Stomach (tissue), 19 donors: ENCODE measurements at places on chromosomes 4 and X.

- no peaks in the 10 kb centered on the region for H3K36me3 ChIP-seq
- H3K4me3 ChIP-seq = no peak overlapping the region
- no peak overlapping the region for H3K27ac ChIP-seq
- no peak for DNase-seq
- no peaks in the 10 kb centered on the region for H3K27me3 ChIP-seq
- H3K4me1 ChIP-seq = no peaks in the 10 kb centered on the region
Measured at GRCh38 chr4:156193106-156193505, 239.4 kb upstream of the CTSO start.

- no peaks in the 10 kb centered on the region for H3K36me3 ChIP-seq
- no peaks in the 10 kb centered on the region for H3K4me1 ChIP-seq
- no peak for DNase-seq
- no peak overlapping the region for H3K27ac ChIP-seq
Measured at GRCh38 chr4:98204236-98204553, 57.0 kb upstream of the RAP1GDS1 start.

DNA sequence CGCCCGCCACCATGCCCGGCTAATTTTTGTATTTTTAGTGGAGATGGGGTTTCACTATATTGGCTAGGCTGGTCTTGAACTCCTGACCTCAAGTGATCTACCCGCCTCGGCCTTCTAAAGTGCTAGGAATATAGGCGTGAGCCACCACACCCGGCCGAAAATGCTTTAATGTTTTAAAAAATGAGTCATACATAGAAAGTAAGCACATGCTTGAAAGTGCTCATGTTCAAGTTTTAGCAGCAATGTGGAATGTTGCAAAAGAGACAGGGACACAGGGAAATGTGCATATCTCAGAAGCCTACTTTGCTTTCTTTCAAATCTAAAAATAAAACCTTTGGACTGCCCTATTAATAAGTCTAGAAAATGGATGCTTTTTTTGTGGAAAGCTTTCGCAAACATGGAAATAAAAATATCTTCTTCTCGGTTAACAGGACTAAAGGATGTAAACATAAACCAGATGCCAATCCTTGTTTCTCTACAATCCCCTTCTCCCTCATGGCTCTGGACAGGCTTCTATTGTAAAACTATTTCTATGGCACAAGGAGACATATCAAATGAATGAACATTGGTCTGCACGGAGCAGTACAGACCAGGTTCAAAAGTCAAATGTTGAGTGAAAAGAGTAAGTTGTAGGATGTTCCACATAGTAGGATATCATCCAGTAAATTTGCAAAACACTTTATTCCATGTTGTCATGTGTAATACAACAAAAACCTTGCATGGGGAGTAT, 15.0 kb downstream of the MECP2 start:
- peak overlapping the region; percentile 59 for H3K27ac ChIP-seq
- H3K4me3 ChIP-seq = no peak overlapping the region
- DNase-seq = no peak
- no peaks in the 10 kb centered on the region for H3K27me3 ChIP-seq
- peaks cover 12% of the 10 kb centered on the region for H3K4me1 ChIP-seq

GRCh38 chr4:10054571-10055041, 33.3 kb upstream of the SLC2A9 start:
- DNase-seq = no peak
- H3K27ac ChIP-seq = no peak overlapping the region
- no peaks in the 10 kb centered on the region for H3K4me1 ChIP-seq
- H3K36me3 ChIP-seq = no peaks in the 10 kb centered on the region
- no peaks in the 10 kb centered on the region for H3K27me3 ChIP-seq
- H3K4me3 ChIP-seq = no peak overlapping the region

- DNase-seq = no peak
- peaks cover 26% of the 10 kb centered on the region for H3K4me1 ChIP-seq
- no peaks in the 10 kb centered on the region for H3K27me3 ChIP-seq
Measured at GRCh38 chr4:86948276-86948675, 13.5 kb downstream of the AFF1 start.

DNA sequence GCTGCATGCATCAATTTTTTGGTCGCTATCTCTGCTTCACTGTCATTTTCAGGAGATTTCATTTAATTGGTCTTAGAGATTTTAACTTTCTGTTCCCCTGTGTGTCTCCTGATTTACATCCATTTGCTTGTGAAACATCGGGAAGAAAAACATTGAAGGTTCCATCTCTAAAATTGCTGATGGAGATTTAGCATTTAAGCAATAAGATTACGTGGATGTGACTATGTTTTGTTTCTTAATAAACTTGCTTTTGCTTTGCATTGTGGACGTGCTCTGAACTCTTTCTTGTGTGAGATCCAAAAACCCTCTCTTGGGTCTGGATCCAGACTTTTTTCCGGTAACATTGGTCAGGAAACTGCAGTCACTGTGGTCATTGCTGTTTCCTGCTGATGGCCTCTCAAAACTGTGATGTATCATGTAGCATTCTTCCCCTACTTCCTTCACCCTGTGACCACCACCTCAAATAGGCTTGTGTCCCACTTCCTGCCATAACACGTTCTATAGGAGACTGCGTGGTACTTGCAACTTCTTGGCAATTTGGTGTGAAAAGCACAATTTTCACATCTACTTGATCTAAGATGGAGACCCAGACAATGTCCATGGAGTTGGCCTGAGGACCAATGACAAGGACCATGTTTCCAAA, 4.9 kb downstream of the CXCL2 start:
- no peak overlapping the region for H3K4me3 ChIP-seq
- DNase-seq = no peak
- peak overlapping the region; percentile 81 for H3K27ac ChIP-seq
- H3K36me3 ChIP-seq = no peaks in the 10 kb centered on the region
- no peaks in the 10 kb centered on the region for H3K4me1 ChIP-seq

DNA sequence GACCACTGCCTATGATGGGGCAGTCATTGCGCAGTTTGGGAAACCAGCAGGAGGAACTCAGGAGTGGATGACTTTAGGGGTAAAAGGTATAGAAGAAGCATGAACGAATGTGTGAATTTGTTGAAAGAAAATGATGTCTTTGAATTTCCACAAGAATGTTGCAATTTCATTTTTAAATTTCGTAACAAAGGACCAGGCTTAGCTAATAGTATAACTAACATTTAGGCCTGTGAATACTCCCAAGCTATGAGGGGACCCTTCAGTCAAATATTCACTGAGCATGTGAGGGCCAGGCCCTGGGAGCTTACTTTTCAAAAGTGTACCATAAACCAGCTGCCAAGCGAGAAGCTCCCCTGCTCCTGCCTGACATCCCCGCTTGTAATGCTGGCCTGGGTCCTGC, 5.3 kb downstream of the MPC1L start:
- no peaks in the 10 kb centered on the region for H3K4me1 ChIP-seq
- no peak for DNase-seq
- peaks cover 12% of the 10 kb centered on the region for H3K36me3 ChIP-seq
- H3K27me3 ChIP-seq = no peaks in the 10 kb centered on the region
- no peak overlapping the region for H3K4me3 ChIP-seq
- H3K27ac ChIP-seq = no peak overlapping the region

GRCh38 chrX:39506131-39506530, 591.6 kb downstream of the BCOR start:
- H3K27me3 ChIP-seq = no peaks in the 10 kb centered on the region
- H3K27ac ChIP-seq = no peak overlapping the region
- DNase-seq = no peak
- no peaks in the 10 kb centered on the region for H3K36me3 ChIP-seq

DNA sequence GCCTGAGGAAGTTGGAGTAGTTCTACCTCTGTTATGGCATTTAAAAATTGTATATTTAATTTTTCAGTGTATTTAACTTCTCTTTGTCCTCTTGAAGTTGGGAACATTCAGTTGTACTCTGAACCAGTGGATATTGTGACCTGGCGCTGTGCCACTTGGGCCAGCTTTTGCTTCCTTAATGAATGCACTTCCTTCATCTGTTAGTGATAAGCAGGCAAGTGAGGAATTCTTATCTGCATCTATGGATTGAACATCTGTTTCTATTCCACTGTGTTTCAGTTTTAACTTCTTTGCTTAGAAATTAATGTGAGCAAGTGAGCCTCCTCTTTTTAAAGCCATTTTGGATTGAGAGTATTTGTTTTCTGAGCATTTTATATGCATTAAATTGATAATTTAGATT, 128.3 kb downstream of the UCHL1 start:
- DNase-seq = peak; percentile 86
- no peaks in the 10 kb centered on the region for H3K27me3 ChIP-seq
- no peak overlapping the region for H3K4me3 ChIP-seq
- no peak overlapping the region for H3K27ac ChIP-seq

GRCh38 chr4:158870626-158871334, 102.0 kb downstream of the FNIP2 start:
- H3K36me3 ChIP-seq = peaks cover 34% of the 10 kb centered on the region
- peaks cover 9% of the 10 kb centered on the region for H3K4me1 ChIP-seq
- H3K27me3 ChIP-seq = no peaks in the 10 kb centered on the region
- H3K27ac ChIP-seq = no peak overlapping the region
- peak; percentile 22 for DNase-seq

DNA sequence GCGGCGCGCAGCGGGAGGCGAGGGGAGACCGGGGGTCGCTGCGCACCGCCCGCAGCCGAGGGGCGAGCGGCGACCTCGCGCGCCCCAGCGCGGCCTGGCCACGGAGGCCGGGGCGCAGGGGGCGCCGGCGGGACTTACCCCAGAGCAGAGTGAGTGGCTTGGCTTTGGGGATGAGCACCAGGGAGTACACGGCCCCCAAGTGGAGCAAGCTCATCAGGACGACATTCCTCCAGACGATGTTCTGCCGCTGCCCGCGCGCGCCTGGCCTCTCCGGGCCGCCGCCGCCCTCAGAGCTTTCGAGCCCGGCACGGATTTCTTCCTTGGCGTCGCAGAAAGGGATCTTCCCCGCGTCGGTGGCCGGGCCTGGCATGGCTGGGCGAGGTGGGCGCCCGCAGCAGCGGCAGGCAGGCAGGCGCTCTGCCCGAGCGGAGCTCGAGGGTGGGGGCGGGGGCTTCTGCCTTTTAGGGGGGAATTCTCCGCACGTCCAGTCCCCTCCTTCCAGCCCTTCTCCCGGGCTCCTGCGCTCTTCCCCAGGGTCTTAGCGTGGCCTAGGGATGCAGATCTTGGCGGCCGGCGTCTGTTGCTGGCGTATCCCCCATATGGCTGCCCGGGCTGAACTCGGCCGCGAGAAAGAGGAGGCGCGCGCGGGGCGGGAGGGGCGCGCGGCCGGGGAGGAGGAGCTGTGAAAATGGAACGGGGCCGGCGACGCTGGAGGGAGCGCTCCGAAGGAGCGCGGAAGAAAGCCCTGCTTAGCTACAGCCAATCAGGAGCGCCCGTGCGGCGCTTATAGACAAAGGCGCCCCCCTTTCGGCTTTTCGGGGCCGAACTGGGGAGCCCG, at the start of gene SCD5:
Gene SCD5 (minus strand): TSS at position 629 of the 838 bp plus-strand sequence. CDS start 259 bp downstream, at position 370.
- H3K36me3 ChIP-seq = no peaks in the 10 kb centered on the region
- H3K27ac ChIP-seq = peak within 1 kb of the TSS; percentile 52
- H3K4me1 ChIP-seq = peaks cover 36% of the 10 kb centered on the region
- peak; percentile 93 for DNase-seq
- H3K4me3 ChIP-seq = peak within 1 kb of the TSS; percentile 89
- H3K27me3 ChIP-seq = peaks cover 16% of the 10 kb centered on the region

DNA sequence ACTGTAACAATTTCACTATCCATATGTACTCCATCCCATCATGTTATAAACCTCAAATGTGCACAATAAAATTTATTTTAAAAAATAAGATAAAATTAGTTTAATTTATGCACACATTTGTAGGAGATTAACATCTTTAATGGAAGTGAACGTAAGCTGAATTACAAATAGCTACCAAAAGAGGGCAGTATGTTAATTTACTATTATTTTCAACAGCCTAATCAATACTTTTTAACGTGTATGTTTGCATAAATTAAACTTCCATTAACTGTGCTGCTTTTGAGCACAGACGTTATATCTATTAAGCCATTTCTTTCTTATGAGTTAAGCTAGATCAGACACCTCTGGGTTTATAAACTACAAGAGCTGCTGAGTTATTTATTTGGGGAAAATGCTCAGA, 56.5 kb upstream of the PHKA2 start:
- no peaks in the 10 kb centered on the region for H3K27me3 ChIP-seq
- no peak for DNase-seq
- no peaks in the 10 kb centered on the region for H3K36me3 ChIP-seq
- no peak overlapping the region for H3K27ac ChIP-seq
- H3K4me3 ChIP-seq = no peak overlapping the region
- H3K4me1 ChIP-seq = no peaks in the 10 kb centered on the region

DNA sequence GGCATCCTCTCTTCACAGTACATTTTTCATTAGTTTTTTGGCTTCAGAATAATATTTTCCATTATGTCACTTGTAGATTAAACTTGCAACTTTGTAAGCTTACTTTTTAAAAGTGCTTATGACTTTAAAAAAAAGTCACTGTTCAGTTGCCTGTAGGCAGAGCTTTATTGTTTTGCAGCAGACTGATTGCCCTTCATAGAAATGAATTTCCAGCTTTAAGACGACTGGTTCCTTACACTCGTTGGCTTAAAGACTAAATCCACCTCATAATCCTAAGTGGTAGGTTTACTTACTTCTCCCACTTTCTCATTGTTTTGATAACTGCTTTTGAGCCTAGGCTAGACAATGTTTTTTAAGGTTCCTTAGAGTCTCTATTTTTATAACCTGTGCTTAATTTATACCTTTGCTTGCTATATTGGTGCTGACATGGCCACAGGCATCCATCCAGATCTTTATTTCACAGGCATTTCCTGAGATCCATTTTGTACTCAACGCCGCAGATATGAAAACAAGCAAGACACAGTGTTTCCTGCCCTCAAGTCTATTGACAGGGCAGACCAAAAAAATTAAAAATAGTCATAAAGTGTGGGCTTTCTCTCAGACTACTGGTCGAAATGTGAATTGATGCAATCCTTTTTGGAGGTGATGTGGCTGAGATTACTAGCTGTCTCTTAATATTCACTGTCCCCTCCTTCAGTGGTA, 12.6 kb upstream of the IL13RA2 start:
- H3K27me3 ChIP-seq = no peaks in the 10 kb centered on the region
- H3K36me3 ChIP-seq = no peaks in the 10 kb centered on the region

- peaks cover 28% of the 10 kb centered on the region for H3K4me1 ChIP-seq
- H3K36me3 ChIP-seq = peaks cover 9% of the 10 kb centered on the region
- peak within 1 kb of the TSS; percentile 53 for H3K4me3 ChIP-seq
- no peak within 1 kb of the TSS for H3K27ac ChIP-seq
- no peak for DNase-seq
Measured at GRCh38 chr4:112296949-112297880, at the start of gene ALPK1. Gene ALPK1 (plus strand): TSS chr4:112297369.

DNA sequence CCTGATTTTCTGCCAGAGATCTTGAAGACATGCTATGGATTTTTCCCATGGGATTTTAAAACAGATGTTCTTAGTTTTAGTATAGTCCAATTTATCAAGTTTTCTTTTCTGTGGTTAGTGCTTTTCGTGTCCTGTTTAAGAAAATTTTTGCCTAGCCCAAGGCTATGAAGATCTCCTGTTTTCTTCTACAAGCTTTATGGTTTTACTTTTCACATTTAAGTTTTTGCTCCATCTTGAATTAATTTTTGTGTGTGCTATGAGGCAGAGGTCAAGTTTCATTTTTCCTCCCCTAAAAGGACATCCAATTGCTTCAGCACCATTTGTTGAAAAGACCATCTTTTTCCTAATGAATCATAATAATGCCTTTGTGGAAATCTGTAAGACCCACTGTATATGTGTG, 65.6 kb downstream of the POLR2B start:
- no peak for DNase-seq
- no peak overlapping the region for H3K4me3 ChIP-seq
- no peaks in the 10 kb centered on the region for H3K27me3 ChIP-seq
- peak overlapping the region; percentile 64 for H3K27ac ChIP-seq
- H3K4me1 ChIP-seq = peaks cover 34% of the 10 kb centered on the region
